ENCODE measurements at places on chromosomes 12 and 14.

GRCh38 chr12:47839214-47839876 is 19.6 kb upstream of the HDAC7 start:
- no peak for DNase-seq

DNA sequence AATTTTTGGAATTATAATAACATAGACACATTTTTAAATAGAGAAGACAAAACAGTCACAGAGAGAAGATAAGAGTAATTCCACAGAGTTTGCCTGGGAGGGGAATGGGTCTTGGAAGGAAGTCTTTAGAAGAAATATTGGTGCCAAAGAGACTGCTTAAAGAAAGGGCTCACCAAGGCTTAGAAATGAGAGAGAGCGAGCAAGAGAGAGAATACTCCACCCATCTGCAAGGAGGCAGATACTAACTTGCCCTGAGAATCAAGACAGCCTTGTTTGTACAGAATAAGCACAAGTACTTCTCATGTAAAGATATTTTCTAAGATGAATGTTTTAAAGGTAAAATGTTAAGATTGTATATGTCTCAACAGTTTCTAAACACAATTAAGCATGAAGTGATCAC is 165.5 kb downstream of the SLC38A4 start:
- DNase-seq, result no peak

GRCh38 chr12:50106907-50107306 is 3.1 kb downstream of the GPD1 start:
- no peak for DNase-seq

DNA sequence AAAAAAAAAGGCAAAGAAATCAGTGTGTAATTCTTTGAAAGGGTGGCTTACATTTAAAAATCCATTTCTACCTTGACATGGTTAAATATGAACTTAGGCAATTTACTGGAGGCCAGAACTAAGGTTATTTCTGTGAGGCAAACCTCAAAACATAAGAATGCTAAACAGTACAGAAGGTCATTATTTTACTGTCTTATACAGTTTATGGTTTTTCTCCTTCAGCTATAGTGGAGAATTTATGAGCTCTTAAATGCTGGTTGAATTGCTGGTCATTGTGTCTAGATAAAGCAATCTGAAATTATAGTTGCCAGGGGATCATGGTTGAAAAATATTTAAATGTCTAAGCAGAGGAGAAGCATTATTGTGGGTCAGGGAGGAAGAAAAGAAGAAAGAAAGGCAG is 70.5 kb downstream of the TRIM9 start:
- no peak for DNase-seq

GRCh38 chr12:77734214-77734883 is 96.3 kb upstream of the NAV3 start:
- no peak for DNase-seq

- DNase-seq, result no peak
These were observed 72.4 kb upstream of the CISTR start for GRCh38 chr12:53824001-53824712.

DNA sequence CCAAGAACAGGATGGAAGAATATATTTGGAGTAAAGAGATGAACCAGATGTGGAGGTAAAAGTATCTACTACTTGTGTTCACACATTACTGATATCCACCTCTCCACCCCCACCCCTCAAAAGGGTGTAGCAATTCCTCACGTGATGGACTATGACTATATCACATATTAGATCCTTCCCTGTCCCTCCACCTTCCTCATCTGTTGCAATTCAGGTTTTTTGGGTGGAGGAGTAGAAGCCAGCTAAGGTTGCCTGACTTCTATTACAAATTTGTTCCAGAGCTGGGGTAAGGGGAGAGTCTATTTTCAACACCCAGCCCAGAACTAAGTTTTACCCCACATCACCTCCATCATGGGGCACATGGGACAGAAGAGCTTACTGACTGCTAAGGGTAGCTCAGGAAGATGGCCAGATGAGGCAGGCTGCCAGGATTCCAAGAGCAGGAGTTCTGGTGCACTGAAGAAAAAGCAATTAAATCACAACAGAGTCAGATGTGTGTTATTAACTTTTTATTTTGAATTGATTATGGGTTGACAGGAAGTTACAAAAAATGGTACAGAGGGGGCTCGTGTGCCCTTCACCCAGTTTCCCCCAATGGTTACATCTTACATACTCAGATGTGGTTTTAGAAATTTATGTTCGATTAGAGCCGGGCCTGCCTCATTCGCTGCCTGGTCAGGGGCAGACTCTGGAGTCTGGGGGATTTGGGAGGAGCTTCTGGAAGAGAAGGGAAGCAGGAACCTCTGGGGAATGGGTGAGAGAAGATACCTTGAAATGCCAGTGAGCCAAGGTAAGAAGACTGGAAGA is 2.1 kb downstream of the RNASE13 start:
- DNase-seq, result no peak

GRCh38 chr12:115923851-115924250 is 353.6 kb downstream of the MED13L start:
- DNase-seq, result no peak

GRCh38 chr12:124737772-124738635 is 125.7 kb downstream of the SCARB1 start:
- DNase-seq, result no peak

DNA sequence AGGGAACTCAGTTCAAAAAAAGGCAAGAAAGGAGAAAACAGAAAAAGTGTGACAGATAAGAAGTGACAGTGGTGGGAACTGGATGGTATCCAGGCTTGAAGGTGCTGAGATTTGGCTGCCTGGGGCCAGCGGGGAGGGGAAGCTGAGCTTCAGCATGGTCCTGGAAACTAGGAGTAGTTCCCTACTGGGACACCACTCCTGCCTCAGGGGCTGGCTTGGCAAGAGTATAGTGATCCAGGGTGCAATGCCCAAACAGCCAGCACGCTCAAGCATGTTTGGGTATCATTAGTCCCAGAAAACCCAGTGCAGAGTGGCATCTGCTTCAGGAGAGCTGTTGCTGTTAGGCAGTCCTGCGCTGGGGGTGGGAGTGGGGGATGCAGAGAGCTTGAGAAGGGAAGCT is 49.5 kb upstream of the KTN1 start:
- DNase-seq, result no peak

GRCh38 chr12:20494851-20495250 is 126.5 kb downstream of the PDE3A start:
- no peak for DNase-seq

DNA sequence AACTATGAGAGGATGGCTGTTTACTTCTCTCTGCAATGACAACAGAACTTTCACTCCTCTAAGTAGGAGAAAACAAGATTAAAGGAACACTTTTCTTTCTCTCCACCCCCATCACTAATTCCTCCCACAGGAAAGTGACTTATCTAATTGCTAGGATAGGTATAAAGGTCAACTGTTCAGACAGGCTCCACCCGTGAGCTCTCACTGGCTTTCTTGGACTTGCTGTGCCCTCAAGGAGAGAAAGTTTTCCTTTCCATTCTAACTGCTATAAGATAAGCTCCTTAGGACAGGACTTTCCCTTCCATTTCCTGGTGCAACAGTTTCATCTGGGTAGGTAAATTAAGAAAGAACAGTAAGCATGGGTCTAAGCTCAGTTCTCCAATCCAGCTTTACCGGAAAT is 4.8 kb downstream of the SLC41A2 start:
- DNase-seq, result no peak

DNA sequence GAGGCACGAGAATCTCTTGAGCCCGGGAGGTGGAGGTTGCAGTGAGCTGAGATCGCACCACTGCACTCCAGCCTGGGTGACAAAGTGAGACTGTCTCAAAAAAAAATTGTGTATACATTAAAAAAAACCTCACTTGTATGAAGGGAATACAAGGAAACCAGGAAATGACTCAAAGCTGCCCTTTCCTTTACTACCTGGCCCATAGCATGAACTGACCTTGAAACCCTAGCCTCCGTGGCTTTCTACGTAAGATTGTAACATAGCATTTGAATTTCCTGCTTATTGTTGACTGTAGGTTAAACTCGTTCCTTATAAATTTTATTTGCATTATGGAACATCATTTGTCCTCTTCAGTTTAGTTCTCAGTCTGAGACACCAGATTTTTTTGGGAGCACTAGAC is 9.1 kb upstream of the DDX47 start:
- DNase-seq, result no peak

DNA sequence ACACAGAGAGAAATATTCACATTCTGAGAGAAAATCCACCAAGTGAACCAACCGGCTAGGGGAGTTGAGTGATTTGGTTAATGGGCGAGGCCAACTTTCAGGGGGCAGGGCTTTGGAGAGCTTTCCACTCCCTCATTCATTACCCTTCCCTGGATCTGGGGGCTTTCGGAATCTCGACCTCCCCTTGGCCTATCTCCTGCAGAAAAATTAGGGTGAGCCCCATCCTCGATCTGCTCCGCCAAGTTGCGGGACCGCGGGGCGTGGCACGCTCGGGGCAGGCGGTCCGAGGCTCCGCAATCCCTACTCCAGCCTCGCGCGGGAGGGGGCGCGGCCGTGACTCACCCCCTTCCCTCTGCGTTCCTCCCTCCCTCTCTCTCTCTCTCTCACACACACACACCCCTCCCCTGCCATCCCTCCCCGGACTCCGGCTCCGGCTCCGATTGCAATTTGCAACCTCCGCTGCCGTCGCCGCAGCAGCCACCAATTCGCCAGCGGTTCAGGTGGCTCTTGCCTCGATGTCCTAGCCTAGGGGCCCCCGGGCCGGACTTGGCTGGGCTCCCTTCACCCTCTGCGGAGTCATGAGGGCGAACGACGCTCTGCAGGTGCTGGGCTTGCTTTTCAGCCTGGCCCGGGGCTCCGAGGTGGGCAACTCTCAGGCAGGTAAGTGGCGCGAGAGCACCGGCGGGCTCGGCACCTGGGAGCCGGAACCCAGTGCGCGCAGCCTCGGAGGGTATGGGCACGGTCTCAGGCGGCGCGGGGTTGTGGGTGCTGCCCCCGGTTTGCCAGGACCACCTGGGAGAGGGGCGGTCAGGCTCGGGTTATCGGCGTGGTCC is at the start of gene ERBB3:
Gene ERBB3, plus strand, starts transcription at position 443 of the 833 bp plus-strand sequence. Its CDS starts 136 bp downstream, at position 579.
- peak; percentile 88 for DNase-seq

DNA sequence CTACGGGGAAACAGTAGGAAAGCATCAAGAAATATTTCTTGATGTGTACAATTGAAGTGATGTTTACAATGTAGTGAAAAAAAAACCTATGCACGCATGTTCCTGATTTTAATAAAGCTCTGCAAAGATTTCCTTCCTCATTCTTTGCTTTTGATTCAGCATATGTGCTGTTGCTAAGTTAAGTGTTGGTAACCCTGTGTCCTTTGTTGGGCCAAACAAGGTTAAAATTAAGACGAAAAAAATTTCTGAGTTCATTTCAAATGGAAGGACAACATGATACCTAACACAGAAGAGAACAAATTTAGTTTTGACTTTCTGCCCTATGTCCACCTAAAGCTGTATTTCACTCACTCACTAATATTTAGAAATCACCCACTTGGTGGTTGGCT is 62.8 kb downstream of the PPP2R5C start:
- no peak for DNase-seq

DNA sequence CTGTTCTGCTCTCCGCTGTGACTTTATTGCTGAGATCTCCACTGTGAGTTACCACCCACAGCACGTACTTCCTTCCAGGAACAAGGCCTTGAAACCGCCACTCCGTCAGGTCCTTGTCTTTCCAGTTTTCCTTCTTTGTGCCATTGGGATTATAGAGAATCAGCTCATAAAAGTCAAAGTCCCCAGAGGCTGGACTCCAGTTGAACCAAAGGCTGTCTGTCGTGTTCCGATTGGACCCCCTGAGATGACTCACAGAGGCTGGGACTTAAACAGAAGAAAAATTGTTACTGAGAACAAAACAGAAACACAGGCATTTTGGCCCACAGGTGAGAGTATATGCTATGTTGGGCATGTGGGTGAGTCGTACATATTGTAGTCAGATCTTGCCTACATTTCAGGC is 76.6 kb downstream of the PTPRB start:
- DNase-seq, result no peak

DNA sequence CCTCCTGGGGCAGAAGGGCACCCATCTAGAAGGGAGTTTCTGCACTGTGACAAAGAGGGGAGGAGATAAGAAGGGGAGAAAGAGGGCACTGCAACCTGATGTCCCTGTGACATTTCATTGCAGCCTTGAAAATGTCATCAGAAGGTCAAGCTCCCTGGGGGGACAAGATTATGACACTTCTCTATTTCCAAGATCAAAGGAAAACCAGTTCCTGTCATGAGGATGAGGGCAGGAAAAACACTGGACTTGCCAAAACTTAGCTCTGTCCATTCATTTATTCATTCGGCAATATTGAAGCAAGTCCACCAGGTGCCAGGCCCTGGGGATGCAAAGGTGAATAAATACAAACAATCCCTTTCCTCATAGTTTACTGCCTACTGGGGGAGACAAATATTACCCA is 138.4 kb upstream of the CDKN3 start:
- no peak for DNase-seq

- no peak for DNase-seq
These were observed 7.0 kb downstream of the CGRRF1 start for GRCh38 chr14:54516709-54517108.

DNA sequence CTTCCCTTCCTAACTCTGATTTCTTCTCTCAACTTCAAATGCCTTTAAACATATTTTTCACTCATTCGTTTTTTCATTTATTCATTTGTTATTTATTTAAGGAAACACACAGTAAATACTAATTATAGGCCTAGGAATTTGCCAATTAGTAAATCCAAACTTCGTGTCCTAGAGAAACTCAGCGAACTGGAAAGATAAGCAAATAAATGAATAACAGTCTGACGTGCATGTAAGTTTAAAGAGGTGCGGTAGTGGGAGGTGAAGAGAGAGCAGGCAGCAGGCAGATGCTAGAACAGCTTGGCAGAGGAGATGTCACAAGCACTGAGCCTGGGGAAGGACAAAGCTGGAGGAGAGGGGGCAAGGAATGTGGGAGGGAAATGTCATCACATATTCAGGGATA is 228.2 kb downstream of the DPY19L2 start:
- no peak for DNase-seq

- no peak for DNase-seq
These were observed 145.8 kb upstream of the NUDT4 start for GRCh38 chr12:93231938-93232337.

DNA sequence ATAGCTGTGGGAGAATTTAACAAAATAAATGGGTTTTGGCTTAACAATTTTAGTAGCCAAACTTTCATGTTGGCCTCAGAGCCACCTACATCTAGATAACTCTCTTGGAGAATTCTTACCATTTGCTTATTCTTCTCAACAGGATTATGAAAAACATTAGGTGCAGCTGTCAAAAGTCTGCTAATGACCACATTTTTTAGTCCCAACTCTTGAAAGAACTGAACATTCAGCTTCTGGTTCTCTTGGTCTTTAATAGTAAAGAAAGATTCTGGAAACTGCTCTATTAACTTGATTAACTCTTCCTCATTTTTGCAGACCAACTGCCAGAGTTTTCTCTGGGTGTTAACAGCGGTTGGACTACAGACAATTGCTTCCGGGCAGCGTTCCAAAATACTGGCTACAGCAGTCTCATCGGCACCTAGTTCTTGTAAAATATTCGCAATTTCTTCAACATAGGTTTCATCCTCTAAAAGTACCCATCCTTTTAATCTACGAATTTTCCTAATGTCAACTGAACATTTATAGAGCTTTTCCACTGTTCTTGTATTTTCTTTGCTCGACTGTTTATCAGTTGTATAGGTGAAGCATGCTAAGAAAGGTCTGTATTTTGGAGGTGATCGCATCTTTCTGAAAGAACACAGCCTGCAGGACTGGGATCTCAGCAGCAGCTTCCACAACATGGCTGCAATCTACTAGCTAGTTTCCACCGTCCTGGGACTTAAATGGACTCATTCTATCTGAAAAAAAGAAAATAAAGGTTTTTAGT is 8.7 kb downstream of the MTERF2 start:
- no peak for DNase-seq

GRCh38 chr14:100402631-100403030 is 79.5 kb downstream of the SLC25A47 start:
- DNase-seq, result no peak

- DNase-seq, result no peak
These were observed 77.5 kb downstream of the PELI2 start for GRCh38 chr14:56195704-56196103.

Data from ecto neural progenitor cell (in vitro differentiated cells).